ENCODE measurements at places on chromosomes 12 and 14.

DNA sequence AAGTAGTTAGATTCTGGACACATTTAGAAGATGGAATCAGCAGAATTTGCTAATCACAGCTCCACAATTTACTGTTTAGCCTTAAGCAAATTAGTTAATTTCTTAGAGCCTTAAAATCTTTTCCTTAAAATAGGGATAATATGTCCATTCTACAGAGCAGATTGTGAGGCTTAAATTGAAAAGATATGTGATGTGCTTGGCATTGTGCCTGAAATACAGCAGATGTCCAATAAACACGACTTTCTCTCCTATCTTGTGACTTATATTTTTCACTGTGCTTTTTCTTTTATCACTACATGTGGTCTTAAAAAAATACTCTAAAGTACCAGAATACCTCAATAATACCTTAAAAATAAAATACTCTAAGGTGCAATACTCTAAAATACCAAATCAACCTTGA, 30.6 kb downstream of the CCER1 start:
- DNase-seq: no peak

DNA sequence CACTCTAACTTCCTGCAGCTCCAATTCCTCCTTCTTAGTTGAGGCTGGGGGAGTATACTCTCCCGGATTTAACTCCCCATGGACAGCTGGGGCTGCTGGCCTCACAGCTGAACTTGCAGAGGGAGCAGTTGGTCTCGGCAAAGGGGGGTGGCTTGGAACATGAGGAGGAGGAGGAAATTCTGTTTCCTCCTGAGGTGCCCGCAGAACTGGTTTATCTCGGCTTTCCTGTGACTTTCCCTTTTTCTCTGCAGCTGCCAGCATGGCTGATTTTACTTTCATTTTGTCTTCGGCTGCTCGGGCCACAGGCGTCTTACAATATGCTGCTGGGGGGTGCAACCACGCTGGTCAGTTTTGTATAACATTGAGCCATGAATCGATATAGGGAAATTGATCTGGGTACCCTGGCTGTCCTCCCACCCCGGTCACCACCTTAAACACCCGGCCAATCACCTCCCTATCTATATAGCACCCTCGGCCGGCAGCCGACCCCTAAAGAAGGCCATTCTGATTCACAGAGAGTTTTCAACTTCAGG, 1317.6 kb downstream of the TMEM121 start:
- peak; percentile 36 for DNase-seq

- no peak for DNase-seq
Measured at GRCh38 chr12:94872671-94872970, 130.9 kb downstream of the NDUFA12 start.

DNA sequence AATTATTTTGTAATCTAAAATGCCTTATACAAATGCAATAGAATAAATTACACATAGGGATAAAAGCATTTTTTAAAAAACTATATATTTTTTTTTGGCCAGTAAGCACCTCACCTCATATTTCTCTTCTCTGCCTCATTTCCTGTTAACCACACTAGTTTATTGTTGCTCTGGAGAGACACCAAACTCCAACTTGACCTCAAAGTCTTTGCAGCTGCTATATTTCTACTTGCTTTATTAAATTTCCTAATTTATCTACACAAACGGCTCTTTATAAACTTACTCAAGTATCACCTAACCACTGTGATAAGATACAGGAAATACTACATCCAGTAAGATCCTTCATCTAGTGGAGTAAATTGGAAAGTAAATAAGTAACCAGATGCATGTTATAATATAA, 622.3 kb downstream of the C12orf50 start:
- no peak for DNase-seq

DNA sequence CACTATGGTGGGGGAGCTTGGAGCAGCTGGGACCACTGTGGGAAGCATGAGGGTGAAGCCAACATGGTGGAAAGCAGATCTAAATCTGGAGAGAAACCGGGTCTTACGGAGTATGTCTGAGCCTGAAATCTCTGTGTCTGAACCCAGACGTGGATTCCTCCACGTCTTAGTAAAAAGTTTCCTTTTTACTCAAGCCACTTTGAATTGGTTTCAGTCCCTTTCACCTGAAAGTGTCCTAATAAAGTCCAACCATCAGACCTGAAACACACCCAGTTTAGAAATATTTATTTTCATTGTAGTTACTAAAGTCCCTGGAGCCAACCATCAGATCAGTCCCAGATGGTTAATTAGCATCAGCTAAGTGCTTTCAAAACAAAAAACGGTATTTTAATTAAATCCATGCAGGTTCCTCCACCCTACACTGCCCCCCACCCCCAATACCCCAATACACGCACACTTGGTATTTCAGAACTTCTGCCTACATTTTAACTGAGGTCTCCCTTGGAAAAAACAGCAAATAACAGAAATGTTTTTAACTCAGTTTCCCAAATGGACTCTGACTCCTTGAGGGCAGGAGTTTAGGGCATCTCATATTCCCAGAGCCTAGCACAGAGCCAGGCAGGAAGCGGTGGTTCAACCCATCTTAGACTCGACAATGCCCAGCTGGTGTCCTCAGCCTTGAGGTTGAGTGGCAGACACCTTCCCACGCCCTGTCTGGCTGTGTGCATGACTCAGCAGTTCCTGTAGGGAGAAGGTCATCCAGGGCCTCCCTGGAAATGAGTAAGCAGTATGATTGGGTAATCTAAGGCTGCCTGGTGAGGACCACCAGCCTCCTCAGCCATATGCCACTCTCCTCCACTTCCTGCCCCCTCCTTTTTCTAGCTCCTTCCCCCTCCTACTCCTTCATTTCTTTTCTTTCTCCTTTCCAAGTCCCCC, 175.8 kb downstream of the TTC8 start:
- no peak for DNase-seq

GRCh38 chr12:56993346-56993745, 13.0 kb downstream of the ZBTB39 start:
- DNase-seq: no peak

- DNase-seq: peak; percentile 39
Measured at GRCh38 chr12:128823216-128823915, 392 bp downstream of the SLC15A4 start.

DNA sequence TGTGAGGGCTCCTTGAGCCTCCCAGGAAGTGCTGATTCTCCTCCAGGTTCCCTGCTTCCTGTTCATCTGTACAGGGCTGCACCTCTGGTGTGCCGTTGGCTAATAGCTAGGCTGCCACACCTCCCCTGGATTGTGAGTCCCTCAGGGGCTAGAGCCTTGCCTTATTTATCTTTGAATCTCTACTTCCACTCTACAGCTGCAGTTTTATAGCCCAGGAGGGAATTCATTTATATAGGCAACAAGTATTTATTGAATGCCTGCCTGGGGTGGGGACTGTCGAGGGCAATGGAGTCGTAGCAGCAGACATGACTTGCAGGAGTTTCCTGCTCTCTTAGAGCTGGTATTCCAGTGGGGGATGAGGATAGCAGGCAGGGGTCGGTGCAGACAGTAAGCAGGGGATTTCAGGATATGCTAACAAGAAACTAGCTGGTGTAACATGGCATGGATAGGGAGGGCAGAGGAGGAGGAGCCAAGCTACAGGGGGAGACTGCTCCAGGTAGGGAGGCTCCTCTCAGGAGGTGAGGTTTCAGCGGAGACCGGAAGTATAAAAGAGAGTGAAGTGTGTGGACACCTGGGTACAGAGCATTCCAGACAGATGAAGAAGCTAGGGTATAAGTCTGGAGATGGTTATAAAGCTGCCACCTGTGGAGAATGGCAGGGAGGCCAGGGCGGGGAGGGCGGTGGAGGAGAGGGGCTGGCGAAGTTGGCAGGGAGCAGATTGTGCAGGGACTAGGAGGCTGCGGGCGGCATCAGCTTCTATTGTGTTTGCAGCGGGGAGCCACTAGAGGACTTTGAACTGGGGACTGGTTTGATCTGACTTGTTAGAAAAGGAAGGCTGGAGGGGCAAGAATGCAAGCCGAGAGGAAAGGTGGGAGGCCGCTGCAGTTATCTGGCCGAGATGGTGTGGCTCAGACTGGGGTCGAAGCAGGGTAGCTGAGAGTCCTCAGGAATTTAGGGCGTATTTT, 17.2 kb downstream of the USP30 start:
- DNase-seq: no peak

- no peak for DNase-seq
Measured at GRCh38 chr12:109763201-109763841, 49.7 kb downstream of the FAM222A start.

GRCh38 chr12:71664411-71665089, 449 bp downstream of the THAP2 start:
- no peak for DNase-seq

DNA sequence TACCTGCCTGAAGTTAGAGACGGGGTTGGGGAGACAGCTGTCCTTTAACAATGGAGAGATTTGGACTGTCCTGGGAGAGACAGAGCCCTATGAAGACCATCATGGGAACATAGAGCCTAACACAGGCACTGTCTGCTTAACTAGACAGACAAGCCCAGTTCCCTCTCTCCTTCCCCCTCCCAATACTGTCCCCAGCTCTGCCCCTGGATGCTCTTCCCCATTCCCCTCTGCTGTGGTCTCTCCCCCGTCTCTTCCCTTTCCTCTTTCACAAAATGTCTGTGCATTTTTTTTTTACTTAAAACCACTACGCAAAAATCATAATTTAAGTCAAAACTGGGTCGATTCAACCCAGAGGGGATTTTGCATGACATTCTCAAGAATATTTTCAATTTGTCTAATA, 232.9 kb downstream of the CHST11 start:
- DNase-seq: no peak

DNA sequence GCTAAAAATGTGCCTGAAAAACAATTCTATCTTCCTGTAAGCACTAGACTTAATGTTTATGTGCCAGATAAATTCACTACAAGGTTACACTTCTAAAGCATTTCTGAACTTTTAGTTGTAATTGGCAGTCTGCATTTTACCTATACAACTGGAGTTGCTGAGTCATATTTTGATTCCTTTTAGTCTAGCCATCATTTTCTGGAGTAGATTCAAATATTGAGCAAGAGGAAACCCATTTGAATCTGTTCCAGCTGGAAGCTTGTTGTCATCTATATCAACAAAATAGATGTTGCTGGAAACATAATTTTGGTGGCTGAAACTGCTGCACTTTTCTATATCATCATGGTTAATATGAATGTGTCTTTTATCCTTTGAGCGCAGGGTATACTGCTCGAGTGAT, 122.2 kb upstream of the CCDC175 start:
- DNase-seq: no peak

All from NCI-H345 (cell line).